Posterior cingulate gyrus (tissue), 11 donors: ENCODE measurements at places on chromosomes 11 and 22.

DNA sequence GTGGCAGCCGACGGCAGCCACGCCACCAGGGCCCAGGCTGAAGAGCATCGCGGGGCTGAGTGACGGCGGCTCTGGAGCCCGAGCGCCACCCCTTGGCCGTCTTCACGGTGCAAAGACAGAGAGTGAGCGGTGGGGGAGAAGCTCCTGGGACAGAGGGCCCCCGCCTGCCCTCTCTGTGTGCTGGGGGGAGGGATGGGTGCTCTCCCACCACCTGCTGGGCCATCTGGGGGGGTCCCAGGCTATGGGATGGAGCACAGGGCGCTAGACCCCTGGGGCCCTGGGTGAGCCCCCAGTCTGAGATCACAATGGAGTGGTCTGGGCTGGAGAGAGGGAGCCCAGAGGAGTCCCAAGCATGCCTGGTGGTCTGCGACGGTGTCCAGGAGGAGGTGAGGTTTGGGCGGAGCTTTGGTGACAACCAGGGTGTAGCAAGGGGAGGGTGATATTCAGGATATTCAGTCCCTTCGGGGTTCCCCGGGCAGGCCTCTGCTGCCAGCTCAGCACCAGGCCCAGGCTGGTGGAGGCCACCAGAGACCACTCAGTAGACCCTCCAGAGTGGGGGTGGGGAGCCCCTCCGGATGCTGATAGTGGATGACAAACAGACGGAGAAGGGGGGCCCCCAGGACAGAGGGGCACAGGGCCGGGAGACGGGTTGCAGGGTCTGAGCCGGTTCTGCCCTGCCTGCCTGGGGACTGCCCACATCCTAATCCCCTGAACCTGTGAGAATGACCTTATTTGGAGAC lies 78.1 kb upstream of the PRR5 start:
- DNase-seq = no peak

GRCh38 chr11:128480066-128480465 lies 107.3 kb downstream of the ETS1 start:
- no peak for DNase-seq

- no peak for DNase-seq
Observed at GRCh38 chr22:39718206-39718605, 147.7 kb downstream of the CACNA1I start.

DNA sequence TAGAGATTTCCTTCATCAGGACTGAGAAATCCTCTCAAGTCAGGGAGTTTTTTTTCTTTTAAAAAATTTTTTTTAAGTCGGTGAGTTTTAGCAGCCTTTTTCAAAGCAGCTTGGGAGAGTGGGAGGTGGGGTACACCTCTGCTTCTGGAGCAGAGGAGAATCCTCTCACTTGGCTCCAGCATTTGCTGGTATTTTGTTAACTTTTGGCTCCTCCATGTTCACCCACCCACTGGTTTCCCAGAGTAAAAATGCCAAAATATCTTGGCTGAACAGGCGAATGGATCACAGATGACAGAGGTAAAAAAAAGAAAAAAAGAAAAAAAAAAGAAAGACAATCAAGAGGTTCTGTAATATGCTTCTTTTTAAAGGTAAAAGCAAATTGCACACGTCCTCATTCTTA lies 68.0 kb downstream of the GAB2 start:
- no peak for DNase-seq

GRCh38 chr11:12215181-12215593 lies 104.8 kb downstream of the MICAL2 start:
- DNase-seq = no peak

GRCh38 chr11:1916986-1917522 lies 2.4 kb upstream of the TNNT3 start:
- DNase-seq = no peak

GRCh38 chr11:13923716-13924650 lies 38.5 kb upstream of the SPON1 start:
- no peak for DNase-seq

- DNase-seq = no peak
Observed at GRCh38 chr11:76601724-76602123, 68.8 kb downstream of the LRRC32 start.
